B cell (primary cell): ENCODE measurements at places on chromosomes 3 and 15. TPM values are rescaled to one million over a fixed set of nuclear protein-coding genes. Genes with fewer than 3 reads are reported as not detected.

DNA sequence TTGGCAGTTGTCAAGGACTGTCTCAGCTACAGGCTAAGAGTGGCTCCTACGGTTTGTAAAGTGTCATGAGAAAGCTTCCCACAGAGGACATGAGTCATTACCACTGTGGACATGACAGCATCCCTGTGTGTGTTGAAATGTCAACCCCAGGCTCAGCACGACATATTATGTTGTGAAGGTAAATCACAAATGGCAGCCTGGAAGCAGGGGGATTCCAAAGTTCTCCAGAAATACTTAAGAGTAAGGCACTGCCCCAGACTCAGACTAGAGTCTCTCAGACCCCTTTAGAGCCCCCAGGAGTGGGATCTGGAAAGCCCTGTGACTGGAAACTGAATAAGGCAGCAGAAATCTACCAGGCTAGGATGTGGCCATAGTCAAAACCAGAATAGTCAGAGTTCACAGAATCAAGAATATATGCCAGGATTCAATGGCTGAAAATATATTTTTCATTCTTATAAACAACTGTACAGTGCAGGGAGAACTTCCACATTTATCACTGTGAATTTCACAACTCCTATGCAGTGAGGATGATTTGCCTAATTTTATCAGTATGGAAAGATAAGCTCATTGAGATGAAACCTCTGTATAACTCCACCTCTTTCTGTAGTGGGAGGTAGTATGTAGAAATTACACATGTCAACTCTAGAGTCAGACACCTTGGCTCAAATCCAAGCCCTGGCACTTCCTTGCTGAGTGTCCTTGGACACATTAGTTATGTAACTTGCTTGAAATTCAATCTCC lies 237.1 kb upstream of the CFAP20DC start:
- no peak for DNase-seq

GRCh38 chr3:49530231-49530630 lies 24.0 kb upstream of the BSN start:
- DNase-seq = no peak

DNA sequence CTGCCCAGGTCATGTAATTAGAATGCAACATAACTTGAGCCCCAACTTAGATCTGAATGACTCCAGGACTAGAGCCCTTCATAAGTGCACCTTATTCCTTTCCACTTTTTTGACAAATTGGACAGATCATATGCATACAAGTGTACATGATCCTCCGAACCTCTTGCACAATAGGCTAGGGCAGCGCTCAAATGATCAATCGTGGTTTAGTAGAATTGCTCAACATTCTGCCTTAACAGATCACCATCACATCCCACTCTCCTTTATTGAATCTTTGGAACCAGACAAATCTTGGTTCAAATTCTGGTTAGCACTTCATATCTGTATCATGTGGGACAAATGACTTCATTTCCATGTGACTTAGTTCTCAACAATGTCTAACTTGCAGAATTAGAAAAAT lies 106.8 kb upstream of the CDIN1 start:
- no peak for DNase-seq

FBXW12 gene
- not detected in 2 replicates for polyA plus RNA-seq

DNA sequence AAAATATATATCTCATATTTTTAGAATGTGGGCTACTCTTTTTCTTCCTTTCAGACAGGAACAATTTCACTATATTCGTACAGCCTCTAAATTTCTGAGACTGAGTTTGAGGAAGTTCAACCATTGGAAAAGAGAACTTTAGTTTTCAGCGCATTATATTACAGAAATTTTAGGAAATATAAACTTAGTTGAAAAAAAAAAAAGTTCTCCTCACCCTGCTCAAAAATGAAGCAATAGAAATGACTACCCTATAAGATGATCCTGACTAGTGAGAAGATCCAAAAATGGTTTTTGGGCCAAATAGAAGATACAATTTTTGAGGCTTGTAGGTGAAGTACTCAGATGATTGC lies 139.6 kb downstream of the MCTP2 start:
- no peak for DNase-seq

GRCh38 chr15:91032919-91033803 lies 10.8 kb upstream of the VPS33B start:
- peak; percentile 57 for DNase-seq

NOX5 gene
- 0.01 and 0.26 TPM in 2 replicates for polyA plus RNA-seq
